ENCODE measurements at places on chromosomes 5 and 9.

- DNase-seq = peak; percentile 31
Observed at GRCh38 chr9:38088006-38088925, 19.2 kb upstream of the SHB start.

DNA sequence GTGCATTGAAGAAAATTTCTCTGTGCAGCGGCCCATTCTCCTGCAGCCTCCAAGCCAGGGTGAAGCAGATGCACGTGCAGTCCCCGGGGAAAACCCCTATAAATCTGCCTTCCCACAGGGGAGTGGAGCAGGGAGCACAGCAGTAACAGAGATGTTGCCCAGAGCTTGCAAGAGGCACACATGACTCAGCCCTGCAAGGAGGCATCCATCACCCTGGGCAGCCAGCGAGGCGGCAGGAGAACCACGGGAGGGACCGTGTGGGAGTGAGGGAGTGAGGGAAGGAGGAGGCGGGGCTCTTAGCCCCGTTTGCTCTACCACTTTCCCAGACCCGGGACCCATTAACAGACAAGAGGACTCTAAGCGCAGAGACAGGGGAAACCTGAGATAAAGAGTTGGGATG lies 96.2 kb upstream of the ARAP3 start:
- no peak for DNase-seq

GRCh38 chr9:27766073-27766835 lies 193.0 kb upstream of the C9orf72 start:
- DNase-seq = no peak

GRCh38 chr5:72633649-72634048 lies 126.4 kb upstream of the ZNF366 start:
- no peak for DNase-seq

GRCh38 chr5:124401476-124402143 lies 344.8 kb downstream of the ZNF608 start:
- no peak for DNase-seq

GRCh38 chr5:178130576-178131445 lies at the start of gene RMND5B:
Gene RMND5B, plus strand, starts transcription at chr5:178131014. Its CDS starts 7,106 bp downstream, at chr5:178138120.
- no peak for DNase-seq

GRCh38 chr5:123427281-123427680 lies 4.1 kb upstream of the CEP120 start:
- no peak for DNase-seq

GRCh38 chr9:110031511-110032173 lies 176.3 kb downstream of the C9orf152 start:
- no peak for DNase-seq

DNA sequence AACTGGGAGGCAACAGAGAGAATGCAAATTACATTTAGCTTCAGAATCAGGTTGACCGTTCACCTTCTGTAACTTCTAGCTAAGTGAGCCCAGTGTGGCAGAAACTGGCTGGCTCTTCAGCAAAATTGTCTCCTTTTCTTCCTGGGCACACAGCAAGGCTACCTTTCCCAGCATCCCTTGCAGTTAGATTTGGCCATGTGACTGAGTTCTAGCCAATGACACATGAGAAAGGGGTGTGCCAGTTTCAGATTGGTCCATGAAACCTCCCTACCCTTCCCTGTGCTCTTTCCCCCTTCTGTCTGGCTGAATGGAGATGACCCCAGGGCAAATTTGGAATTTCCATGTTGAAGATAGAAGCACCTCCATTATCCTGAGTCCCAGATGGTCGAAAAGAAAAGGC lies 72.5 kb upstream of the SMIM23 start:
- no peak for DNase-seq
